ENCODE measurements at places on chromosomes 6 and 20.

- no peak for DNase-seq
Observed at GRCh38 chr20:18428490-18429173, 38.2 kb downstream of the DZANK1 start.

DNA sequence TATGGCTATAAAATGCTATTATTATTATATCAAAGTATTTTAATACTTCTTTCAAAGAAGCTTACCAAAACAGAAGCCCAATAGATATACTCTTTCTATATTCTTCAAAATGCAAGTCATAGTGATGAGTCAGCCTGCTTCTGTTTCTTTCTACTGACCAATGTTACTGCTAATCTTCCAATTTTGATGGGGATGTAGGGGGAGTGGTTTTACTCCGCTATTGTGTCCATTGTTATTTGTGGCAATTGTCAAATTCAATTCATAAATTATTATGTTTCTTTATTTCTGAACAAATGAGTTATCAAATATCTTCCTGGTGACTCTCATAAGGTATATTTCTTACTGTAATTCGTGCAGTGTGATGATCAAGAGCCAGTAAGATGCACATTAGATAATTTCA lies 221.5 kb upstream of the DEFB112 start:
- no peak for DNase-seq

DNA sequence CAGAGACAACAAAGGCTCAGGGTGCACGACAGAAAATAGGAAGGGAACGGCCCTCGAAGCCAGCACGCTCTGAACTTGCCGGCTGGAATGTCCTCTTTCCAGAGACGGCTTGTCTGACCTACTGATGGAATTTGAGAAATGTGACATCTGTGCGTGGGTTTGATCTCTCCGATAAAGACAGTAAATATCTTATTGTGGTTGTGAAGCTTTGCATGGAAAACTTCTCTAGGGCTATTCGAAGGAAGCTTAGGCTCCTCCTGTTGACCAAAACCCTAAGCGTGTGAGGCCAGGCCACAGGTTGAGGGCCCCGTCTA lies 247.3 kb downstream of the ZNF217 start:
- DNase-seq = no peak

DNA sequence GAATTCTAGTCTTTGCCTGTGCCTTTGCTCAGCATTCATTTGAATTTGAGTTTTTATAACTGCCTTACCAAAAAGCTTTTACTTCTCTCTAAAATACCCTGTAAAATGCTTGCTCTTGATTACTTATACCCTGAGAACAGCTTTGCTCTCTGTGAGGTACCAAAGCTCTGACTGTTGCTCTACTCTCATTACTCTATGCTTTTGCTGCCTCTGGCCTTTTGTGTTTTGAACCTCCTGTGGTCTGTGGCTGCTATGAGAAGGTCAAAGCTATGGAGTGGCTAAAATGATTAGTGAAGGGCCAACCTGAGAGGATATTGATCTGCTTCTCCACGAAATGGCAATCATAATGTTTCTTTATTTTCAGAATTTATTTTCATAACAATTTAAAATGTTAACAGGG lies 375.6 kb upstream of the IMPG1 start:
- DNase-seq = no peak

DNA sequence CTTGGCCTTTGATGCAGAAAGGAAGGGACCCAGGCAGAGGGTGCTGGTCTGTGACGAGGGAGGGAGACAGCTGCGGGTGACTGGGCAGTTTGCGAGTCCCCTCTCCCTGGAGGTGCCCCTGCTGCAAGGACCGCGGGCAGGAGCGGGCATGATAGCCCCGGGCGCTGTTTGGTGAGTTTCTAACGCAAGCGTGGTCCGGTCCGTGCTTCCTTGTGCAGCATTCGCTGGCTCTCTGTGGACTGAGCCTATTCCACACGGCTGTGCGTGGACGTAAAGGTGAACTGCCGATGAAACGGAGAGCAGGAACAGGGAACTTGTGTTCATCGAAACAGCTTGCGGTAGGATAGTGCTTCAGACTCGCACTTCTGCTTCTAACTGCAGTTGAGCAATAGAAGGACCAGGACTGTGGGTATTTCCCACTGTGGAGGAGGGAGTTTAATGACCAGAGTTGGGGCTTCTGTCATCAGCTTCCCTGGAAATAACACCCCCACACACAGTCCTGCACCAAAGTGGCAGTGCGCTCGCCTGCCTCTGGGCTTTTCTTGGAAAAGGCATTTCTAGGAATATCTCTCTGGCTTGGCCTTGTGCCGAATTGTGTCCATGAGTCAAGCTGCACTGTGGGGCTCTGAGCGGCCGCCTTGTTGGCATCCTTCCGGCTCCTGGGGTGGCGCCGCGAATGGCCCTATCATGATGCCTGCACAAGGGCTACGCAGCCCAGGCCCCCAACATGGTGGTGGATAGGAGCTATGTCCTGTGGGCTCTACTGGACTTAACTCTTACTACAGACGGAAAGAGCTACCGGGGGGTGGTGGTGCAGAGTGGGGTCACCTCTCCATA lies 48.9 kb downstream of the DUSP22 start:
- DNase-seq = no peak

GRCh38 chr20:63027922-63028389 lies 21.2 kb upstream of the BHLHE23 start:
- peak; percentile 18 for DNase-seq

DNA sequence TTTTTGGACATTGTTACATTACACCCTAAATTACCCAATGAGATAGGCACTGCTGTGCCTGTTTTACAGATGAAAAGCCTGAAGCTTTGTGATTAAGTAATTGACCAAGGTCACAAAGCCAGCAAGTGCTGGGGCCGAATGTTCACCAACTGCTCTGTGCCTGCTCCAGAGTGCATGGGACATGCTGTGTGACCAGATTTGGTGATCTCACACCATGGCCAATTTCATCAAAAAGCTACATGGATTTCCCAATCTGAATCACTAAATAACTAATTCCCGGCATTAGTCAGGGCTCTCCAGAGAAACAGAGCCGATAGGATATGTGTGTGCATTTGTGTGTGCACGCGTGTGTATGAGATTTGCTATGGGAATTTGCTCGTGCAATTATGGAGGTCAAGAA lies 228.3 kb upstream of the ECI2 start:
- no peak for DNase-seq

GRCh38 chr6:119459207-119459974 lies 109.8 kb upstream of the MAN1A1 start:
- no peak for DNase-seq

All from NCI-H1092 (cell line).